ENCODE measurements at places on chromosomes 12 and 14.
A peak's percentile ranks its signal among the peaks of the same experiment; 100 is the strongest.

DNA sequence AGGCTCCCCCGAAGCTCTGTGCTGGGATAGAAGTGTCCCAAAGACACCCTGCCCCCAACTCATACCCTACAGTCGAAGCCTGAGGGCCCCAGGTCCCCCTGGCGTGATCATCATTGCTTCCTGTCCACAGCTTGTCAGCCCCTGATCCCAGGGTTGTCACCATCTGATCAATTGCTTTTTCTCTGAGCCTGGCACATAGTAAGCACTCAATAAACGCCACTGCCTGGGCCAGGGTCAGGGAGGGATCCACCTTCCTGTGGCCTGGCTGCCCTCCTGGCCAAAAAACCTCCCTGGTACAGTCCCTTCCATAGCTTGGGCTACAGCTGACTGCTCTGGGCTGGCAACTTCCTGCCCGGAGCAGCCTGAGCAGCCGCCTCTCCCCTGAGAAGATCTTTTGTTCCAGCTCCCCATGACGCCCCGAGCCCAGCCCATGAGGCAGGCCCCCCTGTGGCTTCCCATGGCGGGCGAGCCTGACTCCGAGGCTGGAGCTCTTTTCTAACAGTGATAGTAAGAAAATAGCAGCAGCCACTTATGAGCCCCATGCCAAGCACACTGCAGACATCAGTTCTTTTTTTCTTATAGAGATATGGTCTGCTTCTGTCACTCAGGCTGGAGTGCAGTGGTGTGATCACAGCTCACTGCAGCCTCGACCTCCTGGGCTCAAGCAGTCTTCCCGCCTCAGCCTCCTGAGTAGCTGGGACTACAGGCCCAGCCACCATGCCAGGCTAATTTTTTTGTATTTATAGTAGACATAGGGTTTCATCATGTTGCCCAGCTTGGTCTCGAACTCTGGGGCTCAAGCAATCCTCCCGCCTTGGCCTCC, 6.5 kb downstream of the SH2B3 start:
- no peak for DNase-seq

- no peak for DNase-seq
Measured at GRCh38 chr14:75318353-75318752, 39.7 kb downstream of the FOS start.

GRCh38 chr14:28375295-28375694, 391.3 kb upstream of the FOXG1 start:
- DNase-seq, result no peak

GRCh38 chr12:121775501-121775900, 18.0 kb downstream of the RHOF start:
- no peak for DNase-seq

DNA sequence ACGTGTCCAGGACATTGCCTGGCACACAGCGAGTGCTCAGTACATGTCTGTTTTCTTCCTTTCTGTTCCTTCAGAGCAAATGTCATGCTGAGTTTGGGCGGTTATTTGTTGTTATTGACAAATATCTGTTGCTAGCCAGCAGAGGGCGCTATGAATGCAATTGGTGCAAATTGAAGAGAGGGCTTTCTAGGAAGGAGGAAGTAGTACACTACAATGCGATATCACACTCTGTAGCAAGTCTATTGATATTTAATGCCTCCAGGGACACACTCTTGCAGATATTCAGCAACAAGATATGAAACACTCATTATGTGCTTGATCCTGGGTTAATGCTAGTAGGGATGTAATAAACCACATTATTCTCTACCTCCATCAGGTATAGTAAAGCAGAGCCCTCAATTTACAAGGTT, 267.3 kb upstream of the SRRM4 start:
- peak; percentile 16 for DNase-seq

GRCh38 chr12:3077572-3078081, 448 bp downstream of the TSPAN9 start:
- DNase-seq, result no peak

DNA sequence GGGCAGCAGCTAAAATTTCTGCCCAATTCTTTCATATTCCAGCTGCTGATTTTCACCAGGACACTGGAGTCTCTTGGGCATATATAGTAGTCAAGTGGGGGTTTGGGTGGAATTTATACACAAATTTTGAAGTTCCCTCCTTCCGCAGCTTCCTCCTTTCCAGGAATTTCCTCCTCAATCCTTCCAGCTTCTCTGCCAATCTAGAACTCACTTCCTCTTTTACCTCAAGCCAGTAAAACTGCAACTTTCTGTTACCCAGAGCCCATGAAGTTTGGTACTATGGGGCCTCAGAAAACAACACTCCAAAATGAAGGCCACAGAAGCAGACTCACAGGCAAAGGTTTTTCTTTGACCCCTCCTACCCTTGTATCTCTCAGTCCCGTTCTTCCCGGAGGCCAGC, 51.7 kb upstream of the G2E3 start:
- DNase-seq, result no peak

GRCh38 chr14:36604757-36605505, 22.5 kb upstream of the NKX2-8 start:
- DNase-seq, result peak; percentile 25

DNA sequence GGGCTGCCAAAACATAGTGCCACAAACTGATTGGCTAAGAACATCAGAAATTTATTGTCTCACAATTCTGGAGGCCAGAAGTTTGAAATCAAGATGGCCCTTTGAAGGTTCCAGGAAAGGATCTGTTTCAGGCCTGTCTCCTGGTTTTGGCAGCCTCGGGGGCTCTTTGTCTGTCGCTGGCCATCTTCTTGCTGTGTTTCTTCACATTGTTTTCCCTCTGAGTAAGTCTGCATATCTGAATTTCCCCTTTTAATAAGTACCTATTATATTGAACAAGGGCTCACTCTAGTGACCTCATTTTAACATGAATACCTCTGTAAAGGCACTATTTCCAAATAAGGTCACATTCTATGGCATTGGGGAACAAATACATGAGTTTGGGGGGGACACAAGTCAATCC, 467.1 kb upstream of the MGAT4C start:
- no peak for DNase-seq

DNA sequence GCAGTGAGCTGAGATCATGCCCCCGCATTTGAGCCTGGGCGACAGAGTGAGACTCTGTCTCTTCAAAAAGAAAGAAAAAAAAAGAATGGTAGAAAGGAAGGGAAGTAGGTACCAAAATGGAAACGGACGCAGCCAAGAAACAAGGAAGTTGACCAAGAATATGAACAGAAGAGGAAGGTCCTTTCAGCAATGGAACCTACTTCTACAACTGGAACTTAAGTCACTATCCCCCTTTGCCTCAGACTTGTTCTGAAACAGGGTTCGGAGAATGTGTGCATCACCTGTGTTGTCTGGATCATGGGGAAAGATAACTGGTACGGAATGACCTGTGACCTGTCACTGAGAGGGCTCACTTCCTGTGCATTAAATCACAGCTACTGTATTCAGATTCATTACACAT, 43.9 kb upstream of the RNASE1 start:
- no peak for DNase-seq

DNA sequence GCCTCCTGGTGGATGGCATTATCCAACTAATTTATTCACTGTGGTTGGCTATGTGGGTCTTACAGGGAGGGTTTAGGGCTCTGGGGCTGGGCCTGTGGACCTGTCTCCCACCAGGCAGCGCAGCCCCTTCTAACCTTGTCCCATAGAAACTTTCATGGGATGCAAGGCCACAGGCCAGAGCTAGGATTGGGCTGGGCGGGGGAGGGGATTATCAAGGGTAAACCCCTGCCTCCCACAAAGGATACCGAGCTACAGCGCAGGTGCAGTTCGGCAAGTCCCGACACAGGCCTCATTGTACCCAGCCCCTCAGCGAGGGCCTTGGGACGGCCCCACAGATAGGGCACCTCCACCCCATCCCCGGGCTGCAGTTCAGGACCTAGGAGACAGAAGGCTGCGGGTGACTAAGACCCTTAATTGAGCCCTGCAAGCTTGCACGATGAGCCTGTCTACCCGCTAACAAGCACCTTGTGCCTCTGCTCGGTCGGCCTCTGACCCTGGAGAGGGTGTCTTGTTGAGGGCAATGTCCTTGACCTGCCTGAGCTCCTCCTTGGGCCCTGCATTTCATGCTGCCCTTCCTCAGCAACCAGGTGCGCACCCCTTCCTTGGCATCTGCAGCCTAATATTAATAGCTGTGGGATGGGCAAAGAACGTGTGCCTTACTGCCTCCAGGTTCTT, 46.7 kb downstream of the PSMA6 start:
- DNase-seq, result no peak

- no peak for DNase-seq
Measured at GRCh38 chr14:25042362-25043299, 7.3 kb downstream of the STXBP6 start.

DNA sequence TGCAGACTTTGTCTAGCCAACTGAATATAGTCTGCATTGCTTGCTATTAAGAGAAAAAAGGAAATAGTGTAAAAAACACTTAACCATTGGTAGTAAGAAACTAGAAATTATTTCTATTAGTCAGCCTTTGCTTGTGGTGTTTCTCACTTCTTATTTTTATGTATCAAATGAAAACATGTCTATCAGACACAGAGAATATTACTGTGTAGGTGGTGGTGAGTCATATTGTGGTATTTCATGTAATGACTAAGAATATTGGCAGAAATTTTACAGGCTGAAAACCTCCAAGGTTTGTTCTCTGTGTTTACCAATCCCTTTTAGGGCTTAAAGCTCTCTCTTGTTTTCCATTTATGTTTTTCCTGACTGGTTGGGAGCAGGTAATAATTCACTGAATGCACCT, 87.2 kb downstream of the DAAM1 start:
- DNase-seq, result no peak

DNA sequence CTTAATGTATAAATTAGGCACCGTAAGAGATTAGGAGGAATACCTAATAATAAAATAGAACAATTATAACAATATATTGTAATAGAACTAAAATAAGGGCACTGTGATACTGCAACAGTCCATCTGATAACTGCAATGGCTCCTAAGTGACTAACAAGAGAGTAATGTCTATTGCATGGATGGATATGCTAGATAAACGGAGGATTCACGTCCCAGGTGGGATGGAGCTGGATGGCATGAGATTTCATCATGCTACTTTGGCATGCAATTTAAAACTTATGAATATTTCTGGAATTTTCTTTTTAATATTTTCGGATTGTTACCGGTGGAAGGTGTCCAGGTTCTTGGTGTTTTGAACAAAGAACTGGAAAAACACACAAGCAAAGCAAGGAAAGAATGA, 2.2 kb upstream of the TMEM19 start:
- DNase-seq, result no peak

GRCh38 chr12:121792607-121793439, 665 bp downstream of the RHOF start:
- peak; percentile 62 for DNase-seq

- DNase-seq, result no peak
Measured at GRCh38 chr12:123957196-123957595, 15.4 kb downstream of the CCDC92 start.

- peak; percentile 56 for DNase-seq
Measured at GRCh38 chr14:61503167-61503801, 181.9 kb downstream of the PRKCH start.

DNA sequence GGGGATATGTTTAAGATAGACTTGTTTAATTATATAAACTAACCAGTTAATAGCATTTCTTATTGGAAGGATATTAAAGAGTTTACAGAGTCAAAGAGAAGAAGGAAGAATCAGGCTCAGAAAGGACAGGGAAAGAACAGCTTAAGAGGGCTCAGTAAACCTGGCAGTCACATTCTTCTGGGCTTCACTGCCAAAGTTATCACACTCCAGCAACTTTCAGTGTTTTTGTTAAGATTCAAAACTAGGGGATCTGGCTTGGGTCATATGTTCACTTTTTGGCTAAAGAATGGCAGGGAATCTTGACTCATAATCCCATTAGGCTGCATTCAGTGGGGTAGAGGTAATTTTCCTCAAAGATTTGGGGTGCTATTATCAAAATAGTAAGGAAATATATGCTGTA, 312.3 kb downstream of the RAD51B start:
- DNase-seq, result no peak

DNA sequence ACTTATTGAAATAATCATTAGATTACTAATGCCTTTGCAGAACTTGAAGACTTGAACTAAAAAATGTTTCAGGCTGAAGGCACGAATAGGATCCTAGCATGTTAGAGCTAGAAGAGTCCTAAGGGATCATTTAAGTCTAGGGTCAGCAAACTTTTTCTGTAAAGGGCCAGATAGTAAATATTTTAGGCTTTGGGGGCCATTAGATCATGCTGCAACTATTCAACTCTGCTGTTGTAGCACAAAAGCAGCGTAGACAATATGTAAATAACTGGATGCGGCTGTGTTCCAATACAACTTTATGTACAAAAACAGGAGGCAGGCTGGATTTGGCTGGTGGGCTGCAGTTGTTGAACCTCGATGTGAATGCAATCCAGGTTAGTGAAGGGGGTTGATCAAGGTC, 221.7 kb downstream of the ATP23 start:
- DNase-seq, result no peak

- DNase-seq, result no peak
Measured at GRCh38 chr14:39366460-39367386, 65.5 kb downstream of the FBXO33 start.

GRCh38 chr14:23103581-23103980, 1.2 kb downstream of the CIROP start:
- no peak for DNase-seq

GRCh38 chr12:69527506-69528272, 57.5 kb downstream of the FRS2 start:
- DNase-seq, result no peak

- no peak for DNase-seq
Measured at GRCh38 chr14:88683119-88683518, 109.6 kb downstream of the EML5 start.

- no peak for DNase-seq
Measured at GRCh38 chr12:92506460-92506859, 196.3 kb upstream of the PLEKHG7 start.

DNA sequence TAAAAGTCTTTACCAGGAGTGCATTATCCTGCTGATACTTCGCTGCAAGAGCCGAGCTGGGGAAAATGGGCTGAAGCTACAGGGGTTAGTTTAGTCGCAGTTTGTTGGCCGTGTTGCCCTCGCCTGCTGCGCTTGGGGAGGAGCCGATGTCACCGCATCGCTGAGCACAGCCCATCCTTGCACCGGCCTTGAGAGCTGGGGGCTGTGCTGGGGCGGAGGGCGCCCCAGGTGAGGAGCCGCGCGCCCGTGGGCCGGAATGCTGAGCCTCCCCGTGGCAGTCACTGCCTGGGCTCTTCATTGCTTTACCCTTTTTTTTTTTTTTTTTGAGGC, 50.0 kb downstream of the ADGRD1 start:
- DNase-seq, result no peak

- no peak for DNase-seq
Measured at GRCh38 chr14:60102389-60102788, 10.7 kb downstream of the PCNX4 start.

- no peak for DNase-seq
Measured at GRCh38 chr12:26101763-26102162, 23.1 kb downstream of the BHLHE41 start.

- no peak for DNase-seq
Measured at GRCh38 chr12:76762601-76762980, 1.3 kb upstream of the ZDHHC17 start.

GRCh38 chr12:131428091-131428685, 282.7 kb upstream of the SFSWAP start:
- no peak for DNase-seq

- DNase-seq, result no peak
Measured at GRCh38 chr14:59271734-59272133, 83.3 kb downstream of the DAAM1 start.

Measured in stimulated activated CD4-positive, alpha-beta T cell treated with anti-CD3 and anti-CD28 coated beads, Interleukin-2, amount 100 ng/mL, for 24 hours (primary cell).